ENCODE measurements at places on chromosomes 16 and 17.

- DNase-seq: no peak
These were observed 68.1 kb downstream of the RTN4RL1 start for GRCh38 chr17:1957037-1957436.

GRCh38 chr16:4208341-4208751 is 33.5 kb downstream of the SRL start:
- no peak for DNase-seq

DNA sequence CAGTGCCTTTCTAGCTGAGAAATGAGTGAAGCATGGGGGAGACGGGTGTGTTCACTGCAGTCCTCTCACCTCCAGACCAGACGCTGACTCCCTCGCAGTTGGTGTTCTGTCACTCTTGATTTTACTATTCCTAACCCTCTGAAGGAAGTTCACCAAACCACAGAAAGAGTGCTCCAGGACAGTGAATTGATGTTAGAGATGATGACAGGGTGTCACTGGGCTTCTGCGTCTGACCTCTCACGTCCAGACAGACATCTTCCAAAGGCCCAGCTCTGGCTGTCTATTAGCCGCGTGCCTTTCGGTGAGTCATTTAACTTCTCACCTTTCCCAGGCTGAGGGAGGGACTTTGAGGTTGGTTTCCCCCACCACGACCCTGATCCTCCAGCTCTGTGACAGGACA is 8.2 kb downstream of the CRAMP1 start:
- no peak for DNase-seq

DNA sequence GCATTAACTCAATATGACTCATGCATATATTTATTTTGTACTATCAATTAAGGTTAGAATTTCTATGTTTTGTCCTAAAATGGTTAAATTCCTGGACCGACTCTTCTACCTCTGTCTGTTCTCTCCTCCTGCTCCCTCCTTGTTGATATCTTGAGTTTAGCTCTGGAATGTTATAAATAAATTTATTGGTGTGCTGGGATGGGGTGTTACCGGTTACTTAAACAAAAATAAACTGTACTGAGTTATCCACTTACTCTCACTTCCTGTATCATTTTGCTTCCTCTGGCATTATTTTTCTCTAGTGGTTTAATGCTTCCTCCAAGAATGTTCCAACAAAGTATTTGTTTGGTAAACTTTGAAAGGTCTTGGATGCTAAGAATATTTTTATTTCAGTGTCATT is 120.1 kb downstream of the ABCA8 start:
- no peak for DNase-seq

- DNase-seq: no peak
These were observed 12.8 kb downstream of the ABCA8 start for GRCh38 chr17:68942389-68942788.

- DNase-seq: peak; percentile 59
These were observed 4.8 kb upstream of the METRNL start for GRCh38 chr17:83074486-83075223.
